ENCODE measurements at places on chromosomes 3 and 15.

DNA sequence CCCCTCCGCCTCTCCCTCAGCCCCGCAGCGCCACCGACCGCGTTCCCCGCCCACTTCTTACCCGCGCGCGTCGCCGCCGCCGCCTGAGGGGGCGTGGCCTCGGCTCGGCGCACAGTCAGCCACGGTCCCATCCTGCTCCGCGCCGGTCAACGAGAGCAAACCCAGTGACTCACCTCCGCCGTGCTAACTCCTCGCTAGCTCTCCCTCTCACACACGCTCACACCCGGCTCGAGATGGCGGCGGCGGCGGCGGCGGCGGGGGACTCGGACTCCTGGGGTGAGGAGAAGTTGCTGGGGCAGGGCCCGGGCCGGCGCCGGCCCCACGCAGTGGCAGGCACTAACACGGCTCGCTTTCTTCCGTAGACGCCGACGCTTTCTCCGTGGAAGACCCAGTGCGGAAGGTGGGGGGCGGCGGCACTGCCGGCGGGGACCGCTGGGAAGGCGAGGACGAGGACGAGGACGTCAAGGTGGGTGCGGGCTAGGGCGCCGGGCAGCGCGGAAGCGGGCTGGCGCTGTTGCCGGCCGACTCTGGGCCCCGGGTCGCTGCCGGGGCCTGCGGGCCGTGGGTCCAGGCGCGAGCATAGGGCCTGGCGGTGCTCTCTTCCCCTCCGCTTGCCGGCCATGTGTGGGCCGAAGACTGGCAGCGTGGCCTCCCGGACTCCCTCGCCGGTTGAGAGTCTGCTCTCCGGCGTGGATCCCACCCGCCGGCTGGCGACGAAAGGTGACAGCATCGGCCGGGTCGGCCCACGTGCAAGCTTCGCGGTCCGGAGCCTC is at the start of gene EIF3J:
EIF3J (plus strand) TSS at position 186 of the 773 bp plus-strand sequence; CDS start at position 234, 48 bp downstream.
- no peak for DNase-seq

DNA sequence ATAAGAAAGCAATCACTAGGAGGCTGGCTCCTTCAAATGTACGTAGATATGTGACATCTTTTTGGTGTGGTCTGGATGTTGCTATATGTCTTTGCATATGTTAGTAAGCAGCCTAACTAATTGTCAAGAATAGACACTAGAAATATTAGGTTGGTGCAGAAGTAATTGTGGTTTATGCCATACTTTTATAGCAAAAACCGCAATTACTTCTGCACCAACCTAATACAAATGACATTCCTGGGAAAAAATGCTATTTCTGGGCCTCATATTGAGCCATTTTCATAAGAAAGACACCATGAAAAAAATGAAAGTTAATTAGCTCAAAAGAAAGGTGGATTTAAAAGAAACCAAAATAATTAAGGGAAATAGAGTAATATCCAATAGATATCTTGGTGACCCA is 555.8 kb downstream of the ZNF385D start:
- DNase-seq = no peak

- DNase-seq = no peak
Observed at GRCh38 chr15:58574631-58575030, 142.8 kb downstream of the LIPC start.

DNA sequence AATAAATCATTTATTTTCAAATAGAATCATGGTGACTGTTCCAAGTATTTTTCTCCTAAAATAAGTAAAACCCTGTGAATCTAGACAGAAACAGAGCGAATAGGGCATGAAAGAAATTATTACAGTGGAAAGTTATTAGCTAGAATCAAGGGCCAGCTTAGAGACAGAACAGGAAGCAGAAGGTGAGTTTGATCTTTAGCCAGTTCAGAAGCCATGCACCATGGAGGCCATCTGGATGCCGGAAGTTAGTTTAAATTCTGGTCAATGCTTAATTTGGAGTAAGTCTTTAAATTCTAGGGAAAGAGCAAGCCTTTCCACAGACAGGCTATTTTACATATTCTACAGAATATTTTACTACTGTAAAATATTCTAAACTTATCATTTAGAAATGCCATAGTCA is 574.8 kb downstream of the CADM2 start:
- DNase-seq = no peak

- no peak for DNase-seq
Observed at GRCh38 chr3:45878124-45878523, 8.2 kb upstream of the CCR9 start.

DNA sequence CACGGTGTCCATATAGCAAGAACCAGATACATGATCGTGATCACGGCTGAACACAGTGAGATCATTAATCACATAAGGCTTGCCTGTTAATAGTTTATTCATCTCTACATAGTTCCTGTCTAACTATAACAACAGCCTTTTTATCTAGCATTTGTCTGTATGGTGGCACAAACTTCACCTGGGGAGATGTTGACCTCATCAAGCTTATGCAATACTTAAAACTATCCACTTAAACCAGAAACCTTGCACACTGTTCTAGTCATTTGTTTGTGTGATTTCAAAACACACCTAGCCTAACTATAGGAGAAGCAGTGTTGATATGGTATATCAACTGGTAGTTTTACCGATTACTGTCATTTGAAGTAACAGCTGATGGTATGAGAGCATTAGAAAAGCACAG is 124.8 kb downstream of the VPS13C start:
- no peak for DNase-seq

DNA sequence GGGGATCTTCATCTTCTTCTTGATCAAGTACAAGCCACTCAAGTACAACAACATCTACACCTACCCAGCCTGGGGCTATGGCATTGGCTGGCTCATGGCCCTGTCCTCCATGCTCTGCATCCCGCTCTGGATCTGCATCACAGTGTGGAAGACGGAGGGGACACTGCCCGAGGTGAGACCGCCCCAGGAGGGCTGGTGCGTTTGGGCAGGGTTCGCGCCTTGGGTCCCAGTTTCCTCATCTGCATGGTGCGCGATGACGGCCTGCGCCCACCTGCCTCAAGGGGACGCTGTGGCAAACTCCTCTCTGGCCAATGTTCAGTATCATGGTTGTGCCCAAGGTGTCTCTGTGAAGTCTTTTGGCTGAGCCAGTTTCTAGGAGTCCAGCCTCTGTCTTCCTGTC is 57.5 kb upstream of the SLC6A1 start:
- no peak for DNase-seq

- no peak for DNase-seq
Observed at GRCh38 chr15:66505818-66506217, 692 bp downstream of the ZWILCH start.

- no peak for DNase-seq
Observed at GRCh38 chr3:72032441-72033135, 247.6 kb upstream of the PROK2 start.

GRCh38 chr3:124592658-124593441 is 137.4 kb upstream of the UMPS start:
- DNase-seq = no peak

GRCh38 chr15:69939513-69940440 is 157.9 kb downstream of the TLE3 start:
- DNase-seq = no peak

DNA sequence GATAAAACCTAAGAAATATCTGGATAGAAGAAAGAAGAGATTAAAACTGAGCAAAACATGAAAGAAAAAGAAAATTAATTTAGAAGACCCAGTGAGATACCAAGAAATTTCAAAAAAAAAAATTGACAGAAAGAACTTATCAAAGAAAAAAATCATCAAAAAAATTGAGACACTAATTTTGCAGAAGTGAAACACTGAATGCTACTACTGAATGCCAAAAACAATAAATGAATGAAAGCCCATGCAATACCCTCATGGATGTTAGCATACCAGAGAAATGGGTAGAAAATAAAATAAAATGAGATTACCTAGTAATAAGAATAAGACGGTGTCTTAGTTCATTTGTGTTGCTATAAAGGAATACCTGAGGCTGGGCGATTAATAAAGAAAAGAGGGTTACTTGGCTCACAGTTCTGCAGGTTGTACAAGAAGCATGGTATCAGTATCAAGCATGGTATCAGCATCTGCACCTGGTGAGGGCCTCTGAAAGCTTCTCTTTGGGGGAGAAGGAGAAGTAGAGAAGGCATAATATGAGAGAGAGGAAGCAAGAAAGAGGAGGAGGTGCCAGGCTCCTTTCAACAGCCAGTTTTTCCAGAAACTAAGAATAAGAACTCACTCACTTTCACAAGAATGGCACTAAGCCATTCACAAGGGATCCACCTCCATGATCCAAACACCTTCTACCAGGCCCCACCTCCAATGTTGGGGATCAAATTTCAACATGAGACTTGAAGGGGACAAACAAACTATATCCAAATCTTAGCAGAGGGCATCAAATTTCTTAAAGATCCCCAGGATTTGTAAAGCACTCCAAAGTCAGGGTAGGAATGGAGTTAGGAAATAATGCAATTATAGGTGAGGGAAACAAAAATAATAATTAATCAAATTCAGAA is 73.2 kb downstream of the BTLA start:
- DNase-seq = no peak

- DNase-seq = no peak
Observed at GRCh38 chr3:96700322-96701315, 113.8 kb upstream of the EPHA6 start.

DNA sequence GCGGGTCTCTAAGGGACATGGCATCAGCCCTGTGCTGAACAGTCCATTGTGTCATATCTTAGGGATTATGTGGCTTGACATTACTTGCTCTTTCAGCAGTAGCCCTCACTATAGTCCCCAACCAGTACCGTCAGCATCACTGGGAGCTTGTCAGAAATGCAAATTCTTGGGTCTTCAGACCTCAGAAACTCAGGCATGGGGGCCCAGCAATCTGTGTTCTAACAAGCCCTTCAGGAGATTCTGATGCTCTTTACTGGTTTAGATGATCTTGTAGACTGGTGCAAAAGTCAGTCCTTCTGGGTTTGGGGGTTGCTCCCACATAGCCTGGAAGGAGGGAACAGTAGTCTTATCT is 39.0 kb upstream of the TRAK1 start:
- no peak for DNase-seq

Measured in GOT3 (cell line).